Pancreas (tissue), 10 donors: ENCODE measurements at places on chromosomes 5 and 9. TPM values are rescaled to one million over a fixed set of nuclear protein-coding genes. Genes with fewer than 3 reads are reported as not detected.

- peak; percentile 40 for DNase-seq
- H3K36me3 ChIP-seq = no peaks in the 10 kb centered on the region
- no peak overlapping the region for H3K27ac ChIP-seq
- H3K4me3 ChIP-seq = no peak overlapping the region
Measured at GRCh38 chr9:129322022-129322621, 144.1 kb upstream of the IER5L start.

DNA sequence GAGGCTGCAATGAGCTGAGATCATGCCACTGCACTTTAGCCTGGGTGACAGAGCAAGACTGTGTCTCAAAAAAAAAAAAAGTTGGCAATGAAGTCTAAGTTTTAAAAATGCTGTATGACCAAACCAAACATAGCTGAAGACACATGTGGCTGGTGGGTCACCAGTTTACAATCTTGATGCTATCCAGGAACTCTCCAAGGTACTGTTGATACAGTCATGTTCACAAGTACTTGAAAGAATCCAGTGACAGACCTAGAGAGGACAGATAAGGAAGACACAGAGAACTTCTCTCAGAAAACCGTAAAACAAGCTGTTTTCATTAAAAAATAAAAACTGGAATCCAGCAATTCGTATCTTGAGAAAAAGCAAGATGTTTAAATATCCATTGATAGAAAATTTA lies 95.7 kb downstream of the ACTBL2 start:
- no peak overlapping the region for H3K4me3 ChIP-seq
- no peaks in the 10 kb centered on the region for H3K4me1 ChIP-seq
- no peaks in the 10 kb centered on the region for H3K36me3 ChIP-seq
- H3K27me3 ChIP-seq = no peaks in the 10 kb centered on the region
- no peak overlapping the region for H3K27ac ChIP-seq

DNA sequence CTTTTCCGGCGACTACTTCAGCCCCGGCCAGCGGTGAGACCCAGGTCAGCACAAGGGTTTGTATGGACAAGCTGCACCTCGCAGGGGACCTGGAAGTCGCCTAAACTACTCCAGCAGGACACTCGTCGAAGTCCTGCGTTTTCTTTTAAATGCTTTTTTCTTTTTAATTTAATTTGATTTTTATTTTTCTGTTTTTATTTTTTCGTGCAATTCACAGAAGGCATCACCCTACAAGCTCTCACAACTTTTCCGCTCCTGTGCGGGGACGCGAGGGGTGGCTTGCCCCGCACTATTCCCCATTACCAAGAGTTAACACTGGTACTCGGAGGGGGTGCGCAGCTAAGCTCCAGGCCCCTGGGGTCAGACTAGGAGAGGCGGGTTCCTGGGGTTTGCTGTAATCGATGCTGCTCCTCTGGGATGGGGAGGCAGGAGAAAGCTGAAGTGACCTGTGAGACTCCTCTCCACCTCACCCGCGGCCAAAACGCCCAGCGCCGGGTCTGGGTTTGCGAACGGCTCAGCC lies 1.3 kb downstream of the EDIL3 start:
- H3K4me1 ChIP-seq = no peaks in the 10 kb centered on the region
- no peak overlapping the region for H3K4me3 ChIP-seq
- no peak overlapping the region for H3K27ac ChIP-seq
- H3K36me3 ChIP-seq = no peaks in the 10 kb centered on the region
- H3K27me3 ChIP-seq = peaks cover 5% of the 10 kb centered on the region
- DNase-seq = no peak

DNA sequence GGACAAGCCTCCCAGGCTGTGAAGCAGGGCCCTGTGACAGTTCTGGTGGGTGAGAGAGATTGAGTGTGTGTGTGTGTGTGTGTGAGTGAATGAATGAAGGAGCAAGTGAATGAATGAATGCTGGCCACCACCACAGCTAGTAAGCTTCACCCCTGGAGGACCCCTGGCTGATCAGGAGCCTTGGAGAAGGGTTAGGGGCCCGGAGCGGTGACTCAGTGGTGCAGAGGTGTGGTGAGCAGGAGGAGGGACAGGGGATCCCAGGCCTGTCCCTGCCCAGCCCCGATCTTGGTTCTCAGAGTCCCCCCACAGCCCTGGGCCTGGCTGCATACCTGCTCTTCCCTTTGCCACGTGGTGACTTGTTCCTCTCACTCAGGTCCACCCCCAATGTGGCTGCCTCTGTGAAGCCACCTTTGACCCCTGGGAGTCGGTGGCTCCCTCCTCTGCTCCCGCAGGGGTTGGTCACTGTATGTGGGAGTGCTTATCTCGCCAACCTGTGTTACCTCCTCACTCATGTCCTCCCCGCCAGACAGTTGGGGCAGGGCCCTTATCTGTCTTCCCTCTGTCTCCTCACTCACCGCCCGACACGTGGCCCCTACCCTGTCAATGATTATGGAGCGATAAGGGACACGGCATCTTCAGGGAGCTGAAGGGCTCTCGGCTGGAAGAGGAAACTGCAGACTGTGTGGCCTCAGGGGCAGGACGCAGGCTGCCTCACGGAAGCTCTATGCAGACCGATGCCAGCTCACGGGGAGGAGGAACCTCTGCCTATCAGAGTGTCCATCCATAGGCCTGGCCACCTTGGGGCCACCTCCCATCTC lies 99.9 kb upstream of the PITX1 start:
- no peak overlapping the region for H3K4me3 ChIP-seq
- H3K27me3 ChIP-seq = no peaks in the 10 kb centered on the region
- DNase-seq = no peak
- no peaks in the 10 kb centered on the region for H3K4me1 ChIP-seq

- H3K36me3 ChIP-seq = no peaks in the 10 kb centered on the region
- no peaks in the 10 kb centered on the region for H3K4me1 ChIP-seq
- H3K27ac ChIP-seq = no peak overlapping the region
- no peak for DNase-seq
Measured at GRCh38 chr9:138103849-138104206, 226.2 kb downstream of the CACNA1B start.

- DNase-seq = no peak
- no peaks in the 10 kb centered on the region for H3K36me3 ChIP-seq
- no peak overlapping the region for H3K4me3 ChIP-seq
- no peak overlapping the region for H3K27ac ChIP-seq
Measured at GRCh38 chr5:94623011-94623410, 4.5 kb downstream of the SLF1 start.

GRCh38 chr5:75148051-75148450 lies 88.6 kb downstream of the ANKRD31 start:
- no peak overlapping the region for H3K4me3 ChIP-seq
- DNase-seq = no peak
- H3K27ac ChIP-seq = no peak overlapping the region
- H3K36me3 ChIP-seq = no peaks in the 10 kb centered on the region
- H3K27me3 ChIP-seq = no peaks in the 10 kb centered on the region

- H3K27ac ChIP-seq = no peak overlapping the region
- H3K27me3 ChIP-seq = peaks cover 21% of the 10 kb centered on the region
- H3K4me3 ChIP-seq = no peak overlapping the region
- H3K4me1 ChIP-seq = no peaks in the 10 kb centered on the region
Measured at GRCh38 chr5:41893074-41893851, 10.9 kb upstream of the RIMOC1 start.

DNA sequence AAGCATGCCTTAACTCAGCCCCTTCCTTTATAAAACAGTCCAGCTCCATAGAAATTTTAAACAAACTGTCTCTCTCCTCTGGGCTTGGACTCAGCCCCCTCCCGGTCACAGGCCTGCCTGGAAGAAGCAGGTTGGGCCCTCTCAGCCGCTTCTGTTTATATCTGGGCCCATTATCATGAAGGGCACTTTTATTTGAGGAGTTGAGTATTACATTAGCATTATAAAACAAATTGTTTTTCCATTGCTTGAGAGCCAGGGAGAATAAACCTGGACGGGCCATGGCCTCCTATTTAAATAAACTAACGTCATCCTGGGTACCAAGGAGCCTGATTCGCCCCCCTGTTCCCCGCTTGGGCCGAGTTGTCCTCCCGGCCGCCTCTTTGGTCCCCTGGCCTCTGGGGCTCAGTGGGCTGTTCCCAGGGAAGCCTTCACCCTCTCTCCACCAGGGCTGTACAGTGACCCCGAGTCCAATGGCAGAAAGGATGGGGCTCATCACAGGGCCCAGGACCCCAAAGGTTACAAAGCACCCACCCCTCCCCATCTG lies 13.2 kb downstream of the IRX2 start:
- H3K27me3 ChIP-seq = peaks cover 38% of the 10 kb centered on the region
- no peaks in the 10 kb centered on the region for H3K4me1 ChIP-seq
- H3K4me3 ChIP-seq = no peak overlapping the region

DNA sequence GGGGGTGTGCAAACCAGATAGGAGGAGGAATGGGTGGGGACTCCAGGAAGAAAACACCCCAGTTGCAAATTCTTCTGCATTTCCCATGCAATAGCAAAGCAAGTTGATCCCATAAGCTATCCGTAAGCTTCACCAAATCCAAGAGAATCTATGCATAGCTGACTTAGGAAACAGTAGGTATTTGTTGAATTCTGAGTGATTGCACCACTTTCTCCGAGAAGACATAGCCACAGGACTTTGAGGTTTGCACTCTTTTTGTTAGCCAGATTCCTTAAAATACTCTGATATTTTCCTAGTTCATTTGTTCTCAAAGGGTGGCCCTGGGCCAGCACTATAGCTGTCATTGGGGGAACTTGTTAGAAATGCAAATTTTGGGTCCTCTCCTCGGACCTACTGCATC lies 271.9 kb downstream of the SLIT3 start:
- DNase-seq = no peak
- no peak overlapping the region for H3K27ac ChIP-seq
- no peaks in the 10 kb centered on the region for H3K4me1 ChIP-seq
- H3K27me3 ChIP-seq = no peaks in the 10 kb centered on the region
- H3K4me3 ChIP-seq = no peak overlapping the region

GRCh38 chr9:81814794-81815464 lies 113.3 kb upstream of the SPATA31D4 start:
- no peaks in the 10 kb centered on the region for H3K36me3 ChIP-seq
- no peak overlapping the region for H3K4me3 ChIP-seq
- H3K4me1 ChIP-seq = no peaks in the 10 kb centered on the region
- no peak for DNase-seq

- no peaks in the 10 kb centered on the region for H3K27me3 ChIP-seq
- H3K4me1 ChIP-seq = no peaks in the 10 kb centered on the region
- no peaks in the 10 kb centered on the region for H3K36me3 ChIP-seq
- DNase-seq = no peak
- H3K27ac ChIP-seq = peak overlapping the region; percentile 66
- peak overlapping the region; percentile 68 for H3K4me3 ChIP-seq
Measured at GRCh38 chr9:69036309-69036708, 757 bp downstream of the FXN start.

- H3K27me3 ChIP-seq = no peaks in the 10 kb centered on the region
- no peaks in the 10 kb centered on the region for H3K4me1 ChIP-seq
- no peaks in the 10 kb centered on the region for H3K36me3 ChIP-seq
- no peak overlapping the region for H3K4me3 ChIP-seq
- DNase-seq = no peak
Measured at GRCh38 chr5:63648376-63648775, 313.9 kb downstream of the HTR1A start.

Gene MRPS2
- 18.8 TPM for total RNA-seq

Gene TUSC1
- total RNA-seq = 4.7 TPM

Gene CAMK2A
- not detected for total RNA-seq

Gene LECT2
- total RNA-seq = not detected

Gene SQSTM1
- 261 TPM for total RNA-seq

Gene CAST
- 56.4 TPM for total RNA-seq
